ENCODE measurements at places on chromosomes 1 and 21. TPM values are rescaled to one million over a fixed set of nuclear protein-coding genes. Genes with fewer than 3 reads are reported as not detected.

- no peak for DNase-seq
These were observed 878 bp downstream of the SMG7 start for GRCh38 chr1:183473217-183473536.

- no peak for DNase-seq
These were observed 13.9 kb upstream of the POU3F1 start for GRCh38 chr1:38060498-38060897.

- DNase-seq, result no peak
These were observed 4.4 kb downstream of the SHC1 start for GRCh38 chr1:154966111-154966510.

DNA sequence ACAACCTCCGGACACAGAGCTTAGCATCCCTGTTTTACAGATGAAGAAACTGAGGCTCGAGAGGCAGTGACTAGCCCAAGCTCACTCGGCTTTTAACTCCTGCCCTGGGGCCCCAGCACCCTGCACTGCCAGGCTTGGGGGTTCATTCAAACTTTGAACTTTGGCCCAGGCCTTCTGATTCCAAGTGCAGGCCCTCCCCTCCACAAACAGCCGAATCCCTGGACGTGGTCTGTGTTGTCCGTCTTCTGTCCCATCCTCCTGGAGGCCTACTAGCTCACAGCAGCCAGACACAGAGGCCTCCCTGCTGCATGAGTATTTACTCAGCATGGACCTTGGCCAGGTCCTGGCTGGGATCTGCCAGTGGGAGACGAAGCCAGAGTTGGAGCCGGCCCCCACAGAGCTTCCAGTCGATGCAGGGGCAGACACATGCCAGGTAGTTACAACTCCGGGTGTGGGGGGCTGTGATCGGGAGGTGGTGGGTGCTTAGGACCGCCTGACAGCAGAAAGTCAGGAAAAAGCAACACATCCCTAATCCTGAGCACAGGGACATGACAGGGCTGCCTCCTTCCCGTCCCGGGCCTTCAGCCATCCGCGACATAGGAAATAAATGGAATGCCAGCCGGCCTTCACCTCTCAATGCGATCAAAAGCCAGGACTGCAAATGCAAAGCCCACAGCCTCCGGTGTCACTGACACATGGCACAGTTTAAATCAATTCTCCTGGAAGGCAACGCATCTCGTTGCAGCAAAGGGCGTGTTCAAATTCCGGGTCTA lies 7.4 kb downstream of the IFFO2 start:
- no peak for DNase-seq

DNA sequence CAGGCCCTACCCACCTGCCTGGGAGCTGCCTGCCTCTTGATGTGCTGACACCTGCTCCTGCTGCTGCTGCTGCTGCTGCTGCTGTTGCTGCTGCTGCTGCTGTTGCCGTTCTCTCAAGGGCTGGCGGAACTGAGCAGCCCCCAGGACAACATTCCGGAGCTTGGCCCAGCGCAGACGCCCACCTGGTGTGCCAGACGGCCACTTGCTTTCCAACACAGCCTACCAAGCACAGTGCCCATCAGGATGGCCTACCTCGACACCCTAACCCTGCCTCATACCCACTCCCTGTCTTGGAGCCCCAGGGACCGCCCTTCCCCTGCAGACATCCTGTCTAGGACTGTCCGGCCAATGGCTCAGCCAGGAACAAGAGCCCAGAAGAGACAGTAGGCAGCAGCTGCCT lies 11.8 kb downstream of the DENND4B start:
- DNase-seq, result no peak

DNA sequence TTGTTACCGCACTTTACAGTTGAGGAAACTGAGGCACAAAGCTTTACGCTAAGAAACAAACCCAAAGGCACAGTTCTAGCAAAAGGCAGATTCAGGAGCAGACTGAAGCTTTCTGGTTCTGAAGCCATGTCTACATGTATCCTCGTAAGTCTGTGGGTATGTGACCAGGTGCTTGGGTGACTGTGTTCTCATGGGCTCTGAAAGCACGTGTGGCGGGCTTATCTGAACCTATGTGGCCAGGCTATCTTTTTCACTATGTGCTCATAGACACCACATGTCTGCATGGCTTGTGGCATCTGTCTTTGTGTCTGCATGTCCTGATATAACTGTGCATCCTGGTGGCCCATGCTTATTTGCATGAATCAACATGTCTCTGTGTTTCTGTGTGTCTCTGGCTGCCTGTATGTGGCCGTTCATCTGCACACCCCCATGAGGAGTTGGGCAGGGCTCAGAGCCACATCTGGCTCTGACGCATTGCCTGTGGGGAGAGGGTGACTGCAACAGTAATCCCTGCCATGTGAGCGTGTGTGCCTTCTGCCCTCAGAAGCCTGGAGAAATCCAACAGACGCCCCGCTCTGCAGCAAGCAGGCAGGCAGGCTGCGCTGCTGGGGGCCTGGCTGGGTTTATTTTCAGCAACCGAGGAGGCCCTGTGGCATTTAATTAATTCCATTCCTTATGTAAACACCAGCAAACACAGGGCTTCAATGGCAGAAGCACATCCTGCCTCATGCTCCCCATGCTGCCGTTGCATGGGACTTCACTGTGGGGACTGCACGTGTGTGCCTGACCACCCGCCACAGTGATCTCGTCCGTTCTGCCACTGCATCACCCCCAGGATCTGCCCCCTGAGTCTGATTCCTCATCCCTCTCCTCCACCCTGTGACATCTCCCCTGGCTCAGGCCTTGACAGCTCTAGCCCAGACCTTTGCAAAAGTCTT lies 115.4 kb downstream of the TRABD2B start:
- DNase-seq, result no peak

DNA sequence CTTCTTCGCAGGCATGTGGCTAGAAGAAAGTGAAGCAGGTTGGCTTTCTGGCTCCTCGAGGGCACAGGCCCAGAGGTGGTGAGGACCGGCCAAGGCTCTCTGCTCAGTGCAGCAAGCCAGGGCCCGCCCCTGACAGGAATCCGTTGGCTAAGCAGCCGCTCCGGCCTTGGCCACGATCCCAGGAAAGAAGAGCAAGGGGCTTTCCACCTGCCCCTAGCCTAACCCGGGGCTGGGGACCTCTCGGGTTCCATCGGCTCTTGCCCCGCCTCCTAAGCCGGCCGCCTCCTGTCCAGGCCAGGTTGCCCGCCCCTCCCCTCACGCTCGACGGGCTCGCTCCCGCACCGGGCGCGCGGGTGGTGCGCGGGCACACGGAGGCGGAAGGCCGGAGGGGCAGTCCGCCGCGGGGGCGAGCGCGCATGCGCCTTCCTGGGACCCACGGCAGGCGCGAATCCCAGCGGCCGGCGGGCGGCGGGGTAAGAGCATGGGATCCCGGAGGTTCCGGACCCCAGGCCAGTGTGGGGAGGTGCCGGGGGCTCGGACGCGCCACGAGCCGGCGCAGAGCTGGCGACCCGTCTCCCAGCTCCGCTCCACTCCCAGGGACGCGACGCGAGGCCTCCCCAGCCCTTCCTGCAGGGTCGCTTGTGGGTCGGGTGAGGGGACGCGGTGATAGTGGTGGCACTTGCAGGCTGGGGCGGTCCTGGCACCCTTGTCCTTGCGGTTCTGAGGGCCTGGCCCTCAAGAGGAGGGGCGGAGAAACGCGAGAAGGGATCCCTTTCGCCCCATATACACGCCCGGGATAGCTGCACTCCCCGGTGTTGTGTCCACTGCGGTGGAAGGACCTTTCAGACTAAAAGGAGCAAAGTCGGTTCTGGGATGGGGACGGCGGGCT lies at the start of gene ALG6:
Gene ALG6, plus strand, starts transcription at position 413 of the 889 bp plus-strand sequence. CDS start 3,351 bp downstream, outside the sequence.
- DNase-seq, result peak; percentile 90

DNA sequence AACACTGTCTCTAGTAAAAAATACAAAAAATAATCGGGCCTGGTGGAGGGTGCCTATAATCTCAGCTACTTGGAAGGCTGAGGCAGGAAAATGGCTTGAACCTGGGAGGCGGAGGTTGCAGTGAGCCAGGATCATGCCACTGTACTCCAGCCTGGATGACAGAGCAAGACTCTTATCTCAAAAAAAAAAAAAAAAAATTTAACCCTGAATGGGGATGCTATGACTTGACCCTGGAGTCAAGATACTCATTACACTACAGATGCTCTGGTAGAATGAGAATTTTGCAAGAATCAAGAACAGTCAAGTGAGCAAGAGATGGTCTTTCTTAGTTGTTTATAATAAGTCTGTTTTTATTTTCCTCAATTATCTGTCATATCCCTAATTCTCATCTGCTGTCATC lies 253.8 kb downstream of the GPR52 start:
- DNase-seq, result no peak

DNA sequence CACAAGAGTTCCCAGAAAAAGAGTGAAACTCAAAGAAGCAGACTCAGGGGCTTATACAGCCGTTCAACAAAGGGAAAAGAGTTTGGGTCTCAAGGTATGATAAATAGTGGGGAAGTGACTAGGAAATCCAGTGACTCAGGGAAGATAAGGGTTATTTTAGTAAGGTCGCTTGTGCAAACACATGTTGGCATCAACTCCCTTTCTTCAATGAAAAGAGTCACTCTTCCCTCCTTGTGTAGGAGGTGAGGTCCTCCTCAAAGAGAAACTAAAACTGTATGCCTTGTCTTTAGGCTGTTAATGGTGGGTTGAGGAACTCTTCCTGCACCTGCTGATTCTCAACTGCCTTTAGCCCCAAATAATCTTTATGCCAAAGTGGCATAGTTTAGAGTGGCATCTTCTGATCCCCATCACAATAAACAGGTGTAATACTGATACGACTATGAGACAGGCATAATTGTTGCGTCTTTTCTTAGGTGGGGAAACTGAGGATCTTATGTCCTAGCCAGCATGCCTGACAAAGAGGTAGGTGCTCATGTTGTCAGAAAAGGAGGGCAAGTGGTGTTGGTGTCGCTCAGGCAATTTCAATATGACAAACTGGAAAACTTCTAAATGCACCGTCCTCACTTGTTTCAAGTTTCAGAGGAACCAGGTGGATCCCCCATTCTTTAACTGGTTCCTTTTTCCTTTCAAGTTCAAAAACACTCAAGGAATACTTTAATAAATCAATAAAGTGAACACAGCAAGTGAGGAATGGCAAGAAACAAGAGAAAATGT lies 294.1 kb upstream of the RUNX1 start:
- DNase-seq, result no peak

Gene LCE2B
- not detected for total RNA-seq

Gene GCSAML
- total RNA-seq, result under 0.01 TPM

Gene RAB3B
- 8.4 TPM for total RNA-seq

Gene FAM43B
- total RNA-seq, result 0.16 TPM
